ENCODE measurements at places on chromosomes 7 and 10. TPM values are rescaled to one million over a fixed set of nuclear protein-coding genes. Genes with fewer than 3 reads are reported as not detected.

Gene HOXA10
- not detected for total RNA-seq

Gene GPR37
- total RNA-seq = not detected

Gene CPXM2
- total RNA-seq = not detected

Gene CDHR3
- total RNA-seq = 0.55 TPM

Measured in CD8-positive, alpha-beta memory T cell (primary cell).